ENCODE measurements at places on chromosomes 5 and 9. TPM values are rescaled to one million over a fixed set of nuclear protein-coding genes. Genes with fewer than 3 reads are reported as not detected.

The PCDHA9 gene
- 0.25 TPM for total RNA-seq

DNA sequence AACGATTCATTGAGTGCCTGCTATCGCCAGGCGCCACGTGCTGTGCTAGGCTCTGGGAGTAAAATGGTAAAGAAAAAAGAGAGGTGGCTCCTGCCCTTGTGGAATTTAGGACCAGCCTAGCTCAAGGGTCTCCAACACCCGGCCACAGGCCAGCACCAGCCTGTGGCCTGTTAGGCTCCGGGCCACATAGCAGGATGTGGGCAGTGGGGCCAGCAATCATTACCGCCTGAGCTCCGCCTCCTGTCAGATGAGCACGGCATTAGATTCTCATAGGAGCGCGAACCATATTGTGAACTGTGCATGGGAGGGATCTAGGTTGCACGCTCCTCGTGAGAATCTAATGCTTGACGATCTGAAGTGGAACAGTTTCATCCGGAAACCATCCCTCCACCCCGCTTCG is 1.5 kb downstream of the RMRP start:
- H3K27me3 ChIP-seq, result no peaks in the 10 kb centered on the region
- DNase-seq, result no peak
- H3K27ac ChIP-seq, result no peak overlapping the region
- H3K36me3 ChIP-seq, result peaks cover 11% of the 10 kb centered on the region

DNA sequence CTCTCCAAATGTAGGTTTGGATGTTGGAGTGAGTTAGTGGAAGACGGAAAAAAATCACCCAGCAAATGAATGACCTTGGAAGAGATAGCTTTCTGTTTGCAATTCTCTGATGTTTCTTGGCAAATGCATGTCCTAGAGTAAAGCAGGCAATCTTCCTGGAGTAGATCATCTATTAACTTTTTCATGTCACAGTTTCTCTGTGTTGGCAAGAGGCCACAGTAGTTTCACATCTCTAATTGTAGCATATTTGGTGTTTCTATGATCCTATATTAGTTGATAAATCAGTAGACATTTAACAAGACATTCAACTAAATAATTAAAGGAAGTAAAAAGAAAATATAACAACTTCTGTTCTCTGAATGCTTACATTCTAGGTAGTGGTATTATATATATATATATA is 138.2 kb upstream of the MINAR2 start:
- H3K4me3 ChIP-seq, result no peak overlapping the region
- no peaks in the 10 kb centered on the region for H3K36me3 ChIP-seq

- no peaks in the 10 kb centered on the region for H3K4me1 ChIP-seq
- DNase-seq, result no peak
- H3K27ac ChIP-seq, result no peak overlapping the region
- no peaks in the 10 kb centered on the region for H3K27me3 ChIP-seq
Observed at GRCh38 chr5:173970878-173971650, 17.9 kb upstream of the C5orf47 start.

The FAXDC2 gene
- total RNA-seq, result 35.4 TPM

DNA sequence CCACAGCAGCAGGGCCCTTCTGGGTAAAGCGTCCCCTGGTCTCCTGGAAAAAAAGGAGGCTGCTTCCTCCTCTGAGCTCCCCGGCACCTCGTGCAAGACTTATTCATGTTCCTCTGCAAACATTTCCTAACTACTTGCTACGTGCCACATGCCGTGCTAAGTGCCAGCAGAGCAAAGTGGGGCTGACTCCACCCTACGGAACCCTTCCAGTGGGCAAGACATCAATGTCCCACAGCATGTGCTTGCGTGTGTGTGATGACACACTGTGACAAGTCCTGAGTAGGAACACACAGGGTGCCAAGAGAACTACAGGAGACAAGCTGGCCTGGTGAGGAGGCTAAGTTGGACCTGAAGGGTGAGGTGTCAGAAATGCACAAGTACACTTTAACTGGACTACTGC is 57.4 kb downstream of the SEMA4D start:
- no peaks in the 10 kb centered on the region for H3K27me3 ChIP-seq
- peak overlapping the region; percentile 13 for H3K4me3 ChIP-seq
- no peak for DNase-seq
- H3K36me3 ChIP-seq, result no peaks in the 10 kb centered on the region
- H3K4me1 ChIP-seq, result peaks cover 61% of the 10 kb centered on the region
- peak overlapping the region; percentile 57 for H3K27ac ChIP-seq

The NOL6 gene
- total RNA-seq, result 25.3 TPM

GRCh38 chr9:132869266-132869665 is 8.8 kb downstream of the AK8 start:
- no peak overlapping the region for H3K4me3 ChIP-seq
- H3K27ac ChIP-seq, result no peak overlapping the region
- H3K36me3 ChIP-seq, result no peaks in the 10 kb centered on the region
- no peaks in the 10 kb centered on the region for H3K27me3 ChIP-seq
- DNase-seq, result no peak

The PTPRD gene
- total RNA-seq, result 10.3 TPM

DNA sequence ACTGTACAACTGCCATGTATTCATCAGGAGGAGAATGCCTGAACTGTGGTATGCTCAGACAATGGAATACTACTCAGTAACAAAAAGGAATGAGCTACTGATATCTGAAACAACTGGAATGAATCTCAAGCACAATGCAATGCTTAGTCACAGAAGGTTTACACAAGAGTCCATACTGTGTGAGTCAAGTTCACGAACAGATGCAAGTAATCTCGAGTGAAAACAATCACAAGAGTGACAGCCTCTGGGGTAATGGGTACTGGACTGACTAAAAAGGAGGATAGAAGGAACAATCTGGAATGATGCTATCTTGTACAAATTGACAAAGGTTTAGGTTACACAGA is 19.5 kb upstream of the GOLGA1 start:
- H3K36me3 ChIP-seq, result no peaks in the 10 kb centered on the region
- no peak for DNase-seq
- H3K27me3 ChIP-seq, result no peaks in the 10 kb centered on the region
- no peaks in the 10 kb centered on the region for H3K4me1 ChIP-seq

DNA sequence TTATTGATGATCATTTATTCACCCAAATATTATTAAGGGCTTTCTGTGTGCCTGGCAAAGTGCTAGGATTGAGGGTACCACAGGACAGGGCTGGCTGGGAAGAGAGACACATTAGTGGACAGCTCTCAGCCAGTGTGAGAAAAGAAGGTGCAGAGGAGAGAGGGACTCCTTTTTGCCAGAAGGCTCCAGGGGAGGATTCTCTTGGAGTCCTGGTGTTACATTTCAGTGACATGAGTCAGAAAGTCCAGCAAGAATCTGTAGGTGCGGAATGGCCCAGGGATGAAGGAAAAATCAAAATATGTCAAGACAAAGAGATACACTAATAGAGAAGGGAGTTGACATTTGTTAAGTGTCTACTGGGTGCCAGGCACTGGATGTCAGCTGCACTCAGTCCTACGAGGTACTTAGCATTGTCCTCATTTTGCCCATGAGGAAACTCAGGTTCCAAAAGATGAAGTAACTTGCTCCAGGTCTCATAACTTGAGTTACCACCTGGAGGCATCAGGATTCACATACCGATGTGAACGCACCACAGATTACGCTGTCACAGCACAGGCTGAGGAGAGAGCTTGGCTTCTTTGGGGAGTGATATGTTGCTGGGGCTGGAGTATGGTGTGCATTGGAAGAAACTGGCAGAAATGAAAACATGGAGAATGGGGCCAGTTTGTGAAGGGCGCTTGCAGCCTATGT is 60.5 kb downstream of the RASGRF2 start:
- no peak overlapping the region for H3K27ac ChIP-seq
- H3K36me3 ChIP-seq, result no peaks in the 10 kb centered on the region
- H3K27me3 ChIP-seq, result no peaks in the 10 kb centered on the region
- H3K4me3 ChIP-seq, result no peak overlapping the region
- no peaks in the 10 kb centered on the region for H3K4me1 ChIP-seq
- DNase-seq, result no peak

The OTULINL gene
- total RNA-seq, result 8.8 TPM

The CDH12 gene
- not detected for total RNA-seq

DNA sequence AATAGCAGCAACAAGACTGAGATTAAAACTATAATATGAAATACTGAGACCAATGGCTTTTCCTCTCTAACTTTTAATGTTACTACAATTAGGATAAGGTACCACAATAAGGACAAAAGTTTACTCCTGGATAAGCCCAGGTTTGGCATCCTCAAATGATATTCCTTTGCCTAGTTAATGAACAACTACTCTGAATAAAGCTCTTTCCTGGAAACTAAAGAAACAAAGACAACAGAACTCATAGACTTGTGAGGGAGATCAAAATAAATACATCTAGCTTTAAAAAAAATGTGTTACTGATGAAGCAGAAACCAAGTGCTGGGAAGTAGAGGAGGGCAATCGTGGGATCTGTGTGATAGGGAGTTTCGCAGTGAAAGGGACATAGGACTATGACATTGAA is 19.3 kb upstream of the RAPGEF6 start:
- no peak overlapping the region for H3K4me3 ChIP-seq
- peaks cover 22% of the 10 kb centered on the region for H3K36me3 ChIP-seq
- H3K27me3 ChIP-seq, result no peaks in the 10 kb centered on the region
- no peak overlapping the region for H3K27ac ChIP-seq

- H3K4me1 ChIP-seq, result no peaks in the 10 kb centered on the region
- no peaks in the 10 kb centered on the region for H3K36me3 ChIP-seq
- H3K27me3 ChIP-seq, result no peaks in the 10 kb centered on the region
Observed at GRCh38 chr5:102638316-102638715, 116.8 kb upstream of the PAM start.

The CAMK4 gene
- total RNA-seq, result 11.8 TPM

GRCh38 chr9:79135681-79136415 is 435.9 kb upstream of the TLE4 start:
- no peak overlapping the region for H3K27ac ChIP-seq
- no peaks in the 10 kb centered on the region for H3K4me1 ChIP-seq
- H3K36me3 ChIP-seq, result no peaks in the 10 kb centered on the region

GRCh38 chr5:72511366-72511765 is 4.2 kb upstream of the ZNF366 start:
- DNase-seq, result no peak
- peak overlapping the region; percentile 0 for H3K27ac ChIP-seq
- no peaks in the 10 kb centered on the region for H3K36me3 ChIP-seq
- no peak overlapping the region for H3K4me3 ChIP-seq
- H3K27me3 ChIP-seq, result no peaks in the 10 kb centered on the region
- H3K4me1 ChIP-seq, result peaks cover 16% of the 10 kb centered on the region

The DENND4C gene
- total RNA-seq, result 92.3 TPM

Measured in vagina (tissue), 2 donors.